Effector memory CD8-positive, alpha-beta T cell (primary cell): ENCODE measurements at places on chromosomes 13 and 19.

GRCh38 chr19:19268453-19269385 is 4.4 kb downstream of the TM6SF2 start:
- no peak for DNase-seq

GRCh38 chr13:43284162-43284561 is 260.8 kb downstream of the DNAJC15 start:
- no peak for DNase-seq

DNA sequence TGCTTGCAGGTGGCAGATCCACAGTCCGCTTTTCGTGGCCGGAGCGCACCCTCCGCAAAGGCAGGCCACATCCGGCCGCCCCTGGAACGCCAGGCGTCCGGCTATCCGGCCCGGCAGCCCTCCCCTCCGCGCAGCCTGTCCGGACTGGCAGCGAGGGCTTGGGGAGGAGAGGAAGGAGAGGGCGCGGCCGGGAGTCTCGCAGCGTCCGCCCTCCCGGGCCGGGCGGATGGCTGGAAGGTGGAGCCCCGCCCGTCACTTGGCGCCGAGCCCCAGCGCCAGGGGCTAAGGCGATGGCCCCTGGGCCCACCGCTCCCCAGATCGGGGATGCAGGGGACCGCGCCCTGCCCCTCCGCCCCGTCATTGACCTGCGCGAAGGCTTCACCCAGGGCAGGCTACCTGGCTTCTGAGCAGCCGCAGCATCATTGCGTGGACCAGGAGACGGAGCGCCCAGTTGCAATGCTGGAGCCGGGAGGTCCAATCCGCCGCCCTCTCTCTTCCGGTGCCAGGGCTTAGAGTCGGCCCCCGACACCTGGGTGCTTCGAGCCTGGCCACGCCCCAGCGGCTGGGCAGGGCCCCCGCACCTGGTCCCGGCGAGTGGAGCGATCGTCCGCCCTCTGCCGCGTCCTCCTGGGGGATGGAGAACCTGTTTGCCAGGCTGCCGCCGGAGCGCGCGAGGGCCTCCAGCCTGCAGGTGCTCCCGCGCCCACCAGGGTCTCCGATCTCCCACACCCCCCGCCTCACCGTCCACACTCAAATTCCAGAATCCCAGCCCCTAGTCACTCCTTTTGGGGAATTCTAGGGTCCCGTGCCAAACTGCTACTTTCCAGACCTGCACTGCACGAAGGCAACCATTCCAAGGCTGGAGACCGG is at the start of gene FUT1:
FUT1 (minus strand) TSS at position 146 of the 870 bp plus-strand sequence. CDS start 1,360 bp downstream, outside the sequence.
- no peak for DNase-seq

- peak; percentile 83 for DNase-seq
Measured at GRCh38 chr19:40613690-40614621, 12.8 kb downstream of the LTBP4 start.

DNA sequence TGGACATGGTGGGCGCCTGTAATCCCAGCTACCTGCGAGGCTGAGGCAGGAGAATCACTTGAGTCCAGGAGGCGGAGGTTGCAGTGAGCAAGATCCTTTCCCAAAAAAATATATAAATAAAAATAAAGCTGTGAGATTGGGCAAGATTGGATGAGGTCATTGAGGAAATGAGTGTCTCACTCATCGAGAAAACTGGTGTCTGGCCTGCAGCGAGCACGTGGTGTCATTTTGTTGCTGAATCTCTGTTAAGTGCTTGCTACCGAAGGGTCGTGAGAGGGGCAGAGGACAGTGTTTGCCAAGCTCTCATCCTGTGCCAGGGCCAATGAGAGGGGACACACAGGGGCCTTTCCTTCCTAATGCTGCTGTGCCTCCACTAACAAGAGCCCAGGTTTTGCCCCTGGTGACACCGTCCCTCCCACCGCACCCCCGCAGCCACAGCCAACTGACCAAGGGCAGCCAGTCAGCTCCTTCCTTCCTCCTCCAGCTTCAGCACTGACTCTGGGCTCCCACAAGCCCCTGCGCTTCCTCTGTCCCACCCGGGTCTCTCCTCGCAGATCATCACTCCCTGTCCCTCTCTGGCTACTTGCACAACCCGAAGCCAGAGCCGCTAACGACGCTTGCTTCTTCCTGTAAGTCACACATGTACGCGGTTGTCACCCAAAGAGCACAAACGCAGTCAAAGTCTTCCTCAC is 3.2 kb downstream of the POLD1 start:
- DNase-seq, result no peak

DNA sequence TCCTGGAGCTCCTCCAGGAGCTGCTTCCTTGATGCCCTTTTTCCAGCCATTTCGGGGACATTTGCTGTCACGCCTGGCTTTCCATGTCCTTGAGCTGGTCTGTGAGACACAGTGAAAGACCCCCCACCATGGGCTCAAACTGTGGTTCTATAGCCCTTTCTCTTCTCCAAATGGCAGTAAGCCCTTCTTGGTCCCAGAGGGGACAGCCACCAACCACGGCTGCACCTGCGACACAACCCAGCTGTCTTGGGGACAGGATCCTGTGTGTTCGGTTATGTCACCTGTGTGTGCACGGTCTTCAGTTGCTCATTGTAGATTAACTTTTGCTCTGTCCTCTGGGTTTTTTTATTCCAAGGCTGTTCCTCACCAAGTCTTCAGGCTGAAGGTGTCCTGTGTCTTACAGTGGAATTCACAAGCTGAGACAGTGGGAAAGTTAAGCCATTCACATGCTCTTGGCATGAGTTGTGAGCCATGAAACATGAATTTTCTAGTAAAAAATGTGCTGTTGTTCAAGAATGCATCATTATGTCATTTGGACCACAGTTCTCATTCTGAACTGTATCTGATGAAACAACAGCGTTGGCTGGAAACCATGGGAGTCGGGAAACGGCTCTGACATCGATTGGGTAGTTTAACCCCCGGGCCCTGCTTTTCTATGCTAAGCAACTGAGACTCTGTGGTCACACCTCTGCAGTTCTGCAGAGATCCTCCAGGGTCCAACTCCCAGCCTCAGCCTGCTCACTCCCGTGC is 129.5 kb upstream of the MCF2L start:
- DNase-seq, result no peak

DNA sequence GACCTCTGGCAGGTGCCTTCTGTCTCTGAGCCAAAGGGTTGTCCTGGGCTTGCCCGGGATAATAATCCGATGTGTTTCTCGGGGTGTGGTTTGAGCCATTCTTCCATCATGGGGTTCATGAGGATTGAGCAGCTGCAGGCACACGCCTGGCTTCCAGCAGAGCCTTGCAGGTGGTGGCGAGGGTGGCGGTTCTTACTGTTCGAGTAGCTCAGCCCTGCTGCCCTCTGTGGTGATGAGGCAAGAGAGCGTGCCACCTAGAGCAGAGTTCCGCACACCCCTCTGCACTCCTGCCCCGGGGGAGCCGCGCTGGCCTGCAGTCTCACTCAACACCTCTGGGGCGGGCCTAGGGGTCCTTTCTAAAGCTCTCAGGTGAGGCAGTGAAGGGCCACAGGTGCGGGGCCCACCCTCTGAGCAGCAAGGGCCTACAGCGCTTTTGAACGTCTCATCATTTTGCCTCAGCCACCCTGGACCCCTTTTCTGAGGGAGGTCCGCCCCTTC is 3.8 kb downstream of the SCN1B start:
- no peak for DNase-seq

- no peak for DNase-seq
Measured at GRCh38 chr13:34000955-34001354, 183.0 kb downstream of the RFC3 start.

DNA sequence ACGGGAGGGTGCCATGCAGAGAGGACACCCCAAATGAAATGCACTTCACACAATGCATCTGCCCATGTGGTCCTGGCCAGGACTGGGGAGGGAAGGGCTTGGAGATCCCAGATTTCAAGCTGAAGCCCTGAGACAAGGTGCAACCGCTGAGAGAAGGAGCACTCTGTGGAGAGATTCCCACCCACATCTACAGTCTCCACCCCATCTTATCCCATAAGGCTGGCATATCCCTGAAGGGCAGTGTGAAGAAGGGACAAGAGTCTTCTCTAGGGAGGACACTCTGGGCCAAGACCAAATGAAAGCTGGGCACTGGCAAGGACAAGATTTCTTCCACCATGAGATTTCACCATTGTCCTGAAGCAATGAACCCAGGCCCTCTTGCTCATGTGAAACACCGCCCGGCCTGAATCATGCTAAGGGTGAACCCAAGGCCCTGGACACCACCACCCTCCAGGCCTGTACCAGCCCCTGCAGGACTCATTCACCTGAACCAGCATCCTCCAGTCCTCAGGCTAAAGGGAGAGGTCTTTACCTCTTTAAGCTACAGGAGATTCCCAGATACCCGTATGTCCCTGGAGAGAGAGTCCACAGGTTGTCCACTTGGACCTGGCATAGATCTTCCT is 20.5 kb downstream of the CEACAM4 start:
- DNase-seq, result no peak

DNA sequence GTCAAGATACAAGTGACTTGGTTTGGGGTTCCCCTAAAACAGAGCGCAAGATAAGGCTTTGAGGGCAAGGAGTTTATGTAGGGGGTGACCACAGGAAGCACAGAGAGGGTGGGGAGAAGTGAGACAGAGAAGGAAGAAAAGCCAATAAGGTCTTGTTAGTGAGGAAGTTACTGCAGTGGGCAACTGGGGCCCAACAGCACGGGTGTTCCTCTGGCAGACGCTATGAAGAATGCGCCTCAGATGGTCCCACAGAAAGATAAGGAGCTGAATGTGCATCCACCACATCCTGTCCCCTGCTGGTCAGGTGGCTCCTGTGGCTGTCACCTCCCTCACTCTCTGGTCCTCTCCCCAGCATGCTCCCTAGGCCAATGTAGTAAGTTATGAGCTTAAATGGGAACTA is 333.5 kb downstream of the TSHZ3 start:
- DNase-seq, result no peak

DNA sequence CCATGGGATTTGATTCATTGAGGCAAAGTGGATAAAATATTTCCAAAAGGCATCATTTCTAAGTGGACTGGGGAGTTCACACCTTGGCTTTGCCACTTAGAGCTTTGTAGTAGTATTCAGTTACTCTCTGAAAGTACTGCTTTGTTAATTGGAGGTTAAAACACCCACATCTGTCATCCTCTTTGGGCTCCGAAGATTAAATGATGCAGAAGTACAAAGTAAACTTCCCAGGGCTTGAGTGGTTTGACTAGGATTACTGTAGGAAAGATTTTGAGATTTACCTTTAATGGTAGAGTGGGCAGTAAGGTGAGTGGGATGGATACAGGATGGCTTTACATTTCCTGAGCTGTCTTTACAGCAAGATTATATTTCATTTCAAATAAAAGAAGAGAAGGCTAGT is 42.4 kb downstream of the WASF3 start:
- DNase-seq, result no peak

- DNase-seq, result no peak
Measured at GRCh38 chr19:48862827-48863226, 5.6 kb downstream of the PLEKHA4 start.

DNA sequence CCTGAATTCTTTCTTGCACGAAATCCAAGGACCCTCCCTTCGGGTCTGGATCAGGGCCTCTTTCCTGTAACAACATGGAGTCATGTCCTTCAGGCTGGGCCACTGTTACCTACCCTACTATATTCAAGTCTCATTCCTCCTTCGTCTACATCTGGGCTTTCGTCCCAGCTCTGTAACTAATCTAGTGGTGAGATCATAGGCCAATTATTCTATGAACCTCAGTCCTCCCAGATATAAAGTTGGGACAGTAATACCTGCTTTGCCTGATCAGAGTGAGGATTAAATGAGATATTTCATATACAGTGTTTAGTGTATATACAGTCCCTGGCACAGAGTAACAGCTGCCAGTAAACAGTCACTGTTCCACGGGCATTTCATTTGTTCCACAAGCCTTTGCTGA is 48.3 kb upstream of the ATP12A start:
- DNase-seq, result no peak

GRCh38 chr19:39448271-39448670 is 2.9 kb downstream of the SUPT5H start:
- DNase-seq, result no peak

- no peak for DNase-seq
Measured at GRCh38 chr19:31803835-31804446, 454.7 kb upstream of the TSHZ3 start.

DNA sequence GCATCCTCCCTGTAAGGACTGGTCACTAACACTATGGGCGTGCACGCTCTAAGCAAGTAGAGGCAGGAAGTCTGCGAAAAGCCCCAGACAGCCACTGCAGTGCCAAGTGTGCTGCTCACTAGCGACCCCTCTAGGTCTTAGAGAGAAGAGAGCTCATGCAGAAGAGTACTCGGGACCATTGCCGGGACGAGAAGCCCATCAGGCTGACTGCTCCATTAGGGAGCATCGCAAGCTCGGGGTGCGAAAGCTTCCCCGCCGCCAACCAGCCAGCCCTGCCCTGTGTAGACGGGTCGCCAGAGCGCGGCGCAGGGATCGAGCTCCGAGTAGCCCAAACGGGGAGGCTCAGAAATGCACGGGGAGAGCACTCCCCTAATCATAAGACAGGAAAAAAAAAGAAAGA is 16.6 kb downstream of the POU4F1 start:
- DNase-seq, result no peak

- DNase-seq, result peak; percentile 64
Measured at GRCh38 chr19:45558399-45558878, 26.2 kb downstream of the OPA3 start.

- DNase-seq, result no peak
Measured at GRCh38 chr19:18123819-18124218, 26.2 kb downstream of the MAST3 start.

GRCh38 chr19:16377521-16377920 is 52.9 kb downstream of the KLF2 start:
- no peak for DNase-seq

DNA sequence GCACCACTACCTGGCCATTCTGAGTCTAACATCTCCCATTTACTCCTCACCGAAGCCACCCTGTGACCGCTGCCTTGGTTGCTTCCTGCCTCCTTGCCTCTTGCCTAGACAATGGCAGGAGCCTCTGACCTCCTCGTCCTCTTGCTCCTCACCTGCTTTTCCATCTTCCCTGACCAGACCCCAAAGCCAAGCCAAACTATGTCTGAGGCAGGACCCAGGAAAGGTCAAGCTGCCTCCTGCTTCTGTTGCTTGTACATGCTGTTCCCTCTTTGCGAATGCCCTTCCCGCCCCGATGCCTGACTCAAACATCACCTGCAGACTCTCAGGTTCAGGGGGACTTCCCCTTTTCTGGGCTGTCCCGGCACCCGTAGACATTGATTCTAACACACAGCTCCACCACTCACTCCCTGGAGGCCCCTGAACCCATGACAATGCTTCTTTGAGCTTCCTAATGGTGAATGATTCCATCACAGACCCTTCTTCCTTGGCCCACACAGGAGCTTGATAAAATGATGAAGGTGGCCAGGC is 60.8 kb downstream of the F2RL3 start:
- no peak for DNase-seq

DNA sequence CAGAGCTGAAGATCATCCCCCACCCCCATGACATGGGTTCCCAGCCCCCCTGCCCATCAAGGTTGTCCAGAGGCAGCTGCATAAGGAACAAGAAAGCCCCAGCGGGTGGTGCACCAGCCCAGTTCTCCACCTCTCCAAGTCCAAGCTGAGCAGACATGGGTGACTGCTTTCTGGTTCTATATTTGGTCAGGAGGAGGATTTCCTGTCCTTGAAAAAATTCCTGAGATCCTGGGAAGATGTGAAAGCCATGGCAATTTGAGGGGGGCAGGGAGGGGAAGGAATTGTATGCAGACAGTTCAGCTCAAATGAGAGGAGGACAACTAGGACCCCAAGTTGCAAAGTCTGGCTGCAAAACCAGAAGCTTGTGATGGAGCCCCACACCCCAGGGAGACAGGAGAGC is 55.4 kb upstream of the ADGRE5 start:
- no peak for DNase-seq
